ENCODE measurements at places on chromosomes 11 and 22. TPM values are rescaled to one million over a fixed set of nuclear protein-coding genes. Genes with fewer than 3 reads are reported as not detected.

Gene ACER3
- total RNA-seq = 8.3 TPM

Gene SLCO2B1
- total RNA-seq = not detected

Gene ASCL2
- not detected for total RNA-seq

Gene HTATIP2
- total RNA-seq = 45.9 TPM

Gene MTFP1
- total RNA-seq = 2.0 TPM

Gene CST6
- 0.17 TPM for total RNA-seq

Gene CHRM1
- 0.09 TPM for total RNA-seq

Gene NCAM1
- not detected for total RNA-seq

Gene PKNOX2
- 0.32 TPM for total RNA-seq

Gene DEUP1
- not detected for total RNA-seq

Gene KLHL22
- 35.6 TPM for total RNA-seq

Gene FERMT3
- 2.0 TPM for total RNA-seq

Gene TRIM49
- total RNA-seq = not detected

Gene OTOG
- total RNA-seq = not detected

Gene CARD18
- not detected for total RNA-seq

Gene BLID
- total RNA-seq = 3.4 TPM

Gene LINC01488
- not detected for total RNA-seq

Gene KCTD14
- total RNA-seq = 0.32 TPM

Gene XRRA1
- total RNA-seq = 11.7 TPM

Gene SCN3B
- total RNA-seq = under 0.01 TPM

Gene RBMXL2
- not detected for total RNA-seq

Gene FAM180B
- 0.09 TPM for total RNA-seq

Gene GDPD5
- total RNA-seq = 0.79 TPM

Gene KREMEN1
- total RNA-seq = 3.9 TPM

Gene POU2AF3
- total RNA-seq = 0.26 TPM

Gene TRMU
- total RNA-seq = 27.6 TPM

Gene KCNK4
- 0.09 TPM for total RNA-seq

Gene SLC22A8
- total RNA-seq = not detected

Gene CASP5
- under 0.01 TPM for total RNA-seq

Gene ATP5MG
- total RNA-seq = 157 TPM

Gene C1QTNF6
- total RNA-seq = 4.3 TPM

Gene LPXN
- total RNA-seq = 1.9 TPM

Gene GRIA4
- under 0.01 TPM for total RNA-seq

Gene TBX1
- total RNA-seq = 0.32 TPM

Gene RPS25
- 484 TPM for total RNA-seq

Gene GNG3
- total RNA-seq = not detected

Gene FAM111B
- total RNA-seq = 0.09 TPM

Gene MRPL16
- total RNA-seq = 47.0 TPM

Gene OR52E8
- not detected for total RNA-seq

Gene CSF2RB
- total RNA-seq = under 0.01 TPM

Gene IL18
- total RNA-seq = 0.32 TPM

Gene BDNF
- 4.6 TPM for total RNA-seq

Gene ST14
- total RNA-seq = 0.09 TPM

Gene TKFC
- total RNA-seq = 20.1 TPM
